ENCODE measurements at places on chromosomes 4 and X.

- DNase-seq: no peak
These were observed 109.1 kb upstream of the BMPR1B start for GRCh38 chr4:94648699-94649098.

- no peak for DNase-seq
These were observed 171.1 kb downstream of the ZNF330 start for GRCh38 chr4:141391771-141392170.

GRCh38 chr4:7166237-7166636 is 26.1 kb upstream of the SORCS2 start:
- DNase-seq: no peak

DNA sequence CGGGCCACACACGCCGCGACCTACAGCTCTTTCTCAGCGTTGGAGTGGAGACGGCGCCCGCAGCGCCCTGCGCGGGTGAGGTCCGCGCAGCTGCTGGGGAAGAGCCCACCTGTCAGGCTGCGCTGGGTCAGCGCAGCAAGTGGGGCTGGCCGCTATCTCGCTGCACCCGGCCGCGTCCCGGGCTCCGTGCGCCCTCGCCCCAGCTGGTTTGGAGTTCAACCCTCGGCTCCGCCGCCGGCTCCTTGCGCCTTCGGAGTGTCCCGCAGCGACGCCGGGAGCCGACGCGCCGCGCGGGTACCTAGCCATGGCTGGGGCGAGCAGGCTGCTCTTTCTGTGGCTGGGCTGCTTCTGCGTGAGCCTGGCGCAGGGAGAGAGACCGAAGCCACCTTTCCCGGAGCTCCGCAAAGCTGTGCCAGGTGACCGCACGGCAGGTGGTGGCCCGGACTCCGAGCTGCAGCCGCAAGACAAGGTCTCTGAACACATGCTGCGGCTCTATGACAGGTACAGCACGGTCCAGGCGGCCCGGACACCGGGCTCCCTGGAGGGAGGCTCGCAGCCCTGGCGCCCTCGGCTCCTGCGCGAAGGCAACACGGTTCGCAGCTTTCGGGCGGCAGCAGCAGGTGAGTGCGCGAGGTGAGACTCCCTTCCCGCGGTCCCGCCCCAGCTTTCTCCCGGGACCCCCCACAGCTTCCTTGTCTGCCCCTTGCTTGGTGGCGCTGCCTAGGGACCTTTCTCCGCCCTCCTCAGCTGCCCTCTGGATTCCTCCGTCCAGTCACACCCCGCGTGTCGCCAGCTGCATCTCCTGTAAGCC is 678 bp downstream of the BMP3 start:
- DNase-seq: no peak

DNA sequence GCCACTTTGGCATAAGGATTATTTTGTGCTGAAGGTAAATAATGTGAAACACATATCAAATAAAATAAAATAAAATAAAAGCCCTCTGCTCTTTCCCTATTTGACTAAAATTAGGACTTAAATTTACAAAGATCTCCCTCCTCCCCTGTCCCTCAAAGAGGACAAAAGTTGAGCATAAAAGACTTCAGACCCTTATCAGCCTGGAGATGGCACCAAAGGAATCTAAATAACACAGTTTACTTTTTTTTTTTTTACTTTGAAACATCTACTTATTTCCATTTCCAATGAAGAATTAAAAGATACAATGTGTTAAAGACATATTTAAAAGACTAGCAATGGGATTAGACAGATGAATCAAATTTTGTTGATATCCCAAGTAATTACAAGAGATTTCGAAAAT is 89.7 kb downstream of the EPHA5 start:
- no peak for DNase-seq

DNA sequence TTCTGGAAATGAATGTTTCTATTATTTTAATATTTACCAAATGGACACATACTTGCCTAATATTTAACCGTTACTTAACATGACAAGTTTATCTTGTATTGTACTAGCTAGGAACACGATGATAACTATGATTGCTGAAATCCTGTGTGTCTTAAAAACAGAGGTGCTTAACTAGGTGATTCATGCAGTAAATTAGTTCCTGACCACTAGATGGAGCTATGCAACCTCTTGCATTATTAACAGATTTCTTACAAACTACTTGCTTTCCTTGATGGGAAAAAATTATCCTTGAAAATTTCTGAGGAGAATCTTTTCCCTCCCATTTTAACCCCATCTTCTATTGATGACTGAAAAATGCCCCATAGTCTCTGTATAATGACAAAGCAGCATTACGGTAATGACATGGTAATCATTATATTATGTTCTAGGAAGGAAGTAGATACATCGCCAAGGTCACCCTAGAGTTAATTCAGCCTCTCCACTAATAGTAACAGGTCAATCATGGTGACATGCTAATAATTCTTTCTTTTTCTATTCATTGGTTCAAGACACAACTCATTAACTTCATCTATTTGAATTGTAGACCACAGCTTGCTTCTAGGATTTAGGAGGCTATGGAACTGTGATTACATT is 844.2 kb downstream of the RAPGEF2 start:
- no peak for DNase-seq

DNA sequence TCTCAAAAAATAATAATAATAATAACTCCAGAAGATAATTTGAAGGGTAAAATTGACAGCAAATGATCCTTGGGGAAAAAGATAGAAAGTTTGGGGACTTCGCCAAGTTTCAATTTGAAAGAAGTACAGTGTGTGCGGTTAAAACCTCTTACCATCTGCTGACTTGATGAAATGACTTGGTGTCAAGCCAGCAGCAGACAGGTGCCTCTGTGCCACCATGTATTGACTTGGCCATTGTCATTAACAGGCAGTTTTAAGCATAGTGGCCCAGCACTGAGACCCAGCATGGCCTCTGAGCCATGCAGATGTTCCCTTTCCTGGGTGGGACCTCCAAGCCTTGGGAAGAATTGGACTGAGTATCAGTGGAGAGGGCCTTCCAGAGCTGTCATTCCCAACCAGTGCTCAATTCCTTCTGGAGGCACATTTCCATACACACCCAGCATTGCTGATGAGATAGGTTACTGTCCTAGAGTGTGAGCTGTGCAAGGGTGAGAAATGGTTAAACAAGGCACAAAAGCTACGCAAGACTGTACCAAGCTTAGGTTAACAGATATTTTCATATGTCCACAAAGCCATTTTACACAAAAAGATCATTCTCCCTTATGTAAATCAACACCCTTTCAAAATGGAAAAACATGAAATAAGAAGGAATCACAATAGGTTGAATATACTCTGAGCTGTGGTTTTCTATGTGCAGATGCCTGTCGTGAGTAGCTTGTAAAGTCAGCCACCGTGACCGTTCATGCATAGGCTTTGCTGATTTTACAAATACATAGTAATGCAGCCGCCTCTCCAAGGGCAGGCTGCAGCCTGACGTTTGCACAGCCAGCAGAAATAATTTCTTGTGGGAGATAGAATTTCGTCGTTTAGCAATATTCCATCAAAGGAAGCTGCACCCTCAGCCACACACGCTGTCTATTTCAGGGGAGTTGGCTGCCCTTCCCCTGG is 59.4 kb upstream of the FBXW7 start:
- DNase-seq: no peak

DNA sequence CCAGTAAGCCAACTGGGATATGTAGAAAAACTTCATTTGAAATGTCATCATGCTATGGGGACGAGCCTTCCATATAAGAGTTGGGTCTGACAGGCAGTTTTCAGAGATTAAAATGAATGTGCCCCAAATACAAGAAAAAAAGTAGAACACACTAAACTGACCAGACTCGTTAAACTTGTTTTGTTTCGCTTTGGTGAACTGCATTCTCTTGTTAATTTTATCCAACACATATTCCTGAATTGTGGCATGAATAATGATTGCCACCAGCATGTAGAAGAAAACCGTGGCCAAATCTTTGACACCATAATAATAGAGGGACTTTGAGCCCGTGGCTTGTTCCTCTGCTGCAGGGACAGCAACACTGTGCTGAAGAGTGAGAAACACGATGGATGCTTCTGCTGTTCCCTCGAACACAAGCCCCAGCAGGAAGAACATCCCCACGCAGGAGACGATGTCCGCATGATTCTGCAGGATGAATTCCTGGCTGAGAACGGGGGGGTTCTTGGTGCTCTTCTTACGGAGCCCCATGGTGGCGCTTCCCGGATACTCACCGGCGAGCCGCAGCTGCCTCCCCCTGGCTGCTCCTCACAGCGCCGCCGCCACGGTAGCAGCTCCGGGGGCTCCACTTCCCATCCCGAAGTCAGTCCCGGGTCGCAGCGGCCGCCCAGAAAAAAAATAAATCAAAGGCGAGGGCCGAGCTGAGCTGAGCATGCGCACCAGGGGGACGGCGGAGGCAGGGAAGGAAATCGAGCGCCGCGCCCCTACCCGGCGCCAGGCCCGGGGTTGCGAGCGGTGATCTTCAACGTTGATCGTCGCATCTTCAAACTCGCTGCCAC is at the start of gene TRAM1L1:
TRAM1L1 (minus strand) TSS at position 711 of the 836 bp plus-strand sequence; CDS start at position 528, 183 bp downstream.
- DNase-seq: no peak

GRCh38 chr4:119728692-119729593 is 100.3 kb upstream of the PDE5A start:
- DNase-seq: no peak

- no peak for DNase-seq
These were observed 14.3 kb downstream of the CT47C1 start for GRCh38 chrX:119087121-119087520.

GRCh38 chr4:55014876-55015275 is 110.5 kb downstream of the KDR start:
- DNase-seq: no peak

DNA sequence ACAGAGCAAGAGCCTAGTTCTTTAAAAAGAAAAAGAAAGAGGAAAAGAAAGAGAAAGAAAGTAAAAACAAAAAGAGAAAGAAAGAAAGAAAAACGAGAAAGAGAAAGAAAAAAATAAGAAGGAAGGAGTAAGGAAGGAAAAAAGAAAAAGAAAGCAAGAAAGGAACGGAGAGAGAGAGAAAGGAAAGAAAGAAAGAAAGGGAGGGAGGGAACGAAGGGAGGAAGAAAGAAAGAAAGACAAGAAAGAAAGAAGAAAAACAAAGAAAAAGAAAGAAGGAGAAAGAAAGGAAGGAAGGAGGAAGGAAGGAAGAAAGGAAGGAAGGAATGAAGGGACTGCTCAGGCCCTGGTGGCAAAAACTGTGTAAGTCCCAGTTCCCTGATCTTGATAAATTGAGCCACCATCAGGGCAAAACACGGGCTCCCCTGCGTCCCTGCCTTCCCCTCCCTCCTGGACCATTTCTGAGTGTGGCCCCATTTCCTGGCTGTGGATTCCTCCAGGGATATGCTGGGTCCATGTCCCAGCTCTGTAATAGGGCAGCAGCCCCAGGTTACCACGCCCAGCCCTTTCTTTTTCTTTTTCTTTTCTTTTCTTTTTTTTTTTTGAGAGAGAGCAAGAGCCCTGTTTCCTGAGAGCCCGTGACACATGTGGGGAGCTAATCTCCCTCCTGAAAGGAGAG is 44.8 kb downstream of the SHOX start:
- DNase-seq: no peak

DNA sequence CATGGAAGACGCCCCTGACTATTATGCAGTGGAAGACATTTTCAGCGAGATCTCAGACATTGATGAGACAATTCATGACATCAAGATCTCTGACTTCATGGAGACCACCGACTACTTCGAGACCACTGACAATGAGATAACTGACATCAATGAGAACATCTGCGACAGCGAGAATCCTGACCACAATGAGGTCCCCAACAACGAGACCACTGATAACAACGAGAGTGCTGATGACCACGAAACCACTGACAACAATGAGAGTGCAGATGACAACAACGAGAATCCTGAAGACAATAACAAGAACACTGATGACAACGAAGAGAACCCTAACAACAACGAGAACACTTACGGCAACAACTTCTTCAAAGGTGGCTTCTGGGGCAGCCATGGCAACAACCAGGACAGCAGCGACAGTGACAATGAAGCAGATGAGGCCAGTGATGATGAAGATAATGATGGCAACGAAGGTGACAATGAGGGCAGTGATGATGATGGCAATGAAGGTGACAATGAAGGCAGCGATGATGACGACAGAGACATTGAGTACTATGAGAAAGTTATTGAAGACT is 3.6 kb downstream of the TSPYL2 start:
- DNase-seq: no peak

GRCh38 chr4:166279261-166279660 is 406.2 kb downstream of the TLL1 start:
- DNase-seq: no peak

GRCh38 chr4:119025420-119025819 is 110.2 kb upstream of the MYOZ2 start:
- DNase-seq: no peak

- no peak for DNase-seq
These were observed 16.0 kb downstream of the ATP5ME start for GRCh38 chr4:657834-658667.

- no peak for DNase-seq
These were observed 34.2 kb downstream of the FAT1 start for GRCh38 chr4:186689476-186689875.

DNA sequence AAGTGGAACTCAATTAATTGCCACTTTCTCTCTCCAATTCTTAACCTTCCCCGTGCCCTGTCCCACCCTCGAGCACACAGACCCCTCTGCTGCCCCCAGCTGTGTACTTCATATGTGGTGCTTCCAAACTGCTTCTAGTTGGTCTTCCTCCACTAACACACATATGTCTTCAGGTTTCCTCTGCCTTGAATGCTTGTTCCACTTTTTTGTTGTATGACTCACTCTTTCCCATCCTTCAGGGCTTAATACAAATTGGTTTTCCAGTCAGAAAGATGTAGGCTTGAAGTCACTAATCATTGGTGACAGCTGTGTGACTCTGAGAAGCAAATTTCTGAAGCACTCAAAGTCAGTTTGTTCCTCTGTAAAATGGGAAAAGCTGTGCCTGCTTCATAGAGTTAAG is 30.6 kb downstream of the TRIM2 start:
- DNase-seq: no peak

DNA sequence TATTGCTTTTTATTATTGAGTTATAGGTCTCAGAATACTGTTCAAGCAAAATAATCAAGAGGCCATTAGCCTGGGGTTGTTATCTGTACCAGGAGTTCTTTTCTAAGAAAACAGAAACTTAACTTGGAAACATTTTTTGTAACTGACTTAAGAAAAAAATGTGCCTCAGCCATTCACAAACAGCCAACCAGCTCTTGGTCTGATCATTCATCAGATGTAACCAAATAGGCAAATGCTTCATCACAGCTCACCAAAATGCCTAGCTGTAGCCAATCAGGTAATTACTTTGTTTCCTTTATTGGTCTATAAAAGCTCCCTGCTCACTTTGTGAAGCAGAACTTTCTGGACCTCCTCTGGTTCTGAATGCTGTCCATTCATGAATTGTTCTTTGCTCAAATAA is 387.7 kb downstream of the FAT4 start:
- DNase-seq: no peak

- DNase-seq: no peak
These were observed 57.0 kb upstream of the SLC25A4 start for GRCh38 chr4:185086053-185086452.
